ENCODE measurements at places on chromosomes 2 and 18.

DNA sequence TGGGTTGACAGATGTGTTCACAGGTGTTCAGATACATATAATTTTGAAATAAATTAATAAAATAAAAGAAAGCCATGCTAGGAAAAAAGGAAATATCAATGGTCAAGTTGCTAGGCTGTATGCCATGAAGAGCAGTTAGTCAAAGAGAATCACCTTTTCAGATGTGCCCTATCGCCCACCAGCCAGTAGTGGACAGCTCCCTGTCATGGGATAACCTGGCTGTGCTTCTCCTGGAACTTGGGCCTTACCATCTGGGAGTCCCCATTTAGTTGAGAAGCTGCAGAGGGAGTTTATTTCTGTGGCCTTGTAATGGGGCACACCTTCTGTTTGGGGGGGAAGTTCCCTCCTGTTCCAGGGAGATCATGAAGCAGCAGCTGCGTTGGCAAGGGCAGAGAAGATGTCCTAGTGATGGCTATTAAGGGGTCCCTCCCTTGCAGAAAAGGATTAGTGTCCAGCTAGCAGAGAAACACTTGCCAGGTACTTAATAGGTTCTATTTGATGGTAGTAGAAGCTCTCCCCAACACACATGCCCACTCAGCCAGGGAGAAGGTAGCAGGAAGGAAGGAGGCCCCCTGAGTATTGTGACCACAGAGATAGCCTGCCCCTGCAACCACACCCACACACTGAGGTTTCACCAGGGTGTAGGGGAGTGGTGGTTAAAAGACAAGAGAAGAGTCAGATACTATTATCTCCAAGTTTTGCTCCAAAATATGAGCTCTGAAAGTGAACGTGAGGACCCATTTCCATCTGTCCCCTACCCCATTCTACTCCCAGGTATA, 117.7 kb downstream of the B3GNT2 start:
- no peak overlapping the region for H3K27ac ChIP-seq
- no peak for DNase-seq
- H3K4me1 ChIP-seq = peaks cover 10% of the 10 kb centered on the region
- H3K36me3 ChIP-seq = no peaks in the 10 kb centered on the region

- H3K27me3 ChIP-seq = no peaks in the 10 kb centered on the region
- no peak overlapping the region for H3K4me3 ChIP-seq
- H3K36me3 ChIP-seq = no peaks in the 10 kb centered on the region
Measured at GRCh38 chr2:36267194-36267593, 88.4 kb upstream of the CRIM1 start.

- H3K36me3 ChIP-seq = no peaks in the 10 kb centered on the region
- H3K27ac ChIP-seq = no peak overlapping the region
- H3K4me1 ChIP-seq = peaks cover 7% of the 10 kb centered on the region
- no peaks in the 10 kb centered on the region for H3K27me3 ChIP-seq
Measured at GRCh38 chr2:217664761-217665160, 338.0 kb downstream of the TNS1 start.

DNA sequence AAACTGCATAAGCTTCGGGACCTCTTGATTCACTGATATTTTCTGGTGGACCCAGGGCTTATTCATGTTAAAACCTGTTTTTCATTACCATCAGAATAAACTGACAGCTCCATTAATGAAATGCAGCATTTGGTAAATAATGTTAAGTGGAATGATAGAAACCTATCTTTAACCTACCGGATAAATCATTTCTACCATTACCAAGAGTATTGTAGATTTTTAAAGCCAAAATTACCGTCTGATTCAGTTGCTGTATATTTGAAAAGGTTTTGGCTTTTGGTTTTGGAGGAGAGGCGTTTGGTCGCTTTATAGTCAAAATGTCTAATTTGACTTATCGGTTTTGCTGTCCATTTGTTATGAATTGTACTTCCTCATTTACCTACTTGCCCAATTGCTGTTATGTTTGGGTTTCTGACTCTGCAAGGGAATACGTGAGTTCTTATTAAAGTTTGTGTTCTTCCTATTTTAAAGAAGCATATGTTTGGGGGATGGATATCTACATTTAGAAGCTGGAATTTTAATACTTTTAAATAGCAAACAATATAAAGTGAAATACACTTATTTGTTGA, 1.0 kb upstream of the CUL3 start:
- DNase-seq = peak; percentile 25
- H3K4me3 ChIP-seq = peak overlapping the region; percentile 75
- 0 out of 2 replicates have a peak, but pooled peaks cover 3% of the 10 kb centered on the region for H3K36me3 ChIP-seq
- H3K4me1 ChIP-seq = no peaks in the 10 kb centered on the region
- H3K27me3 ChIP-seq = no peaks in the 10 kb centered on the region
- H3K27ac ChIP-seq = peak overlapping the region; percentile 53

- no peak overlapping the region for H3K4me3 ChIP-seq
- DNase-seq = no peak
- no peaks in the 10 kb centered on the region for H3K27me3 ChIP-seq
- no peaks in the 10 kb centered on the region for H3K36me3 ChIP-seq
- no peak overlapping the region for H3K27ac ChIP-seq
- H3K4me1 ChIP-seq = no peaks in the 10 kb centered on the region
Measured at GRCh38 chr2:190036071-190036470, 26.5 kb downstream of the MSTN start.

DNA sequence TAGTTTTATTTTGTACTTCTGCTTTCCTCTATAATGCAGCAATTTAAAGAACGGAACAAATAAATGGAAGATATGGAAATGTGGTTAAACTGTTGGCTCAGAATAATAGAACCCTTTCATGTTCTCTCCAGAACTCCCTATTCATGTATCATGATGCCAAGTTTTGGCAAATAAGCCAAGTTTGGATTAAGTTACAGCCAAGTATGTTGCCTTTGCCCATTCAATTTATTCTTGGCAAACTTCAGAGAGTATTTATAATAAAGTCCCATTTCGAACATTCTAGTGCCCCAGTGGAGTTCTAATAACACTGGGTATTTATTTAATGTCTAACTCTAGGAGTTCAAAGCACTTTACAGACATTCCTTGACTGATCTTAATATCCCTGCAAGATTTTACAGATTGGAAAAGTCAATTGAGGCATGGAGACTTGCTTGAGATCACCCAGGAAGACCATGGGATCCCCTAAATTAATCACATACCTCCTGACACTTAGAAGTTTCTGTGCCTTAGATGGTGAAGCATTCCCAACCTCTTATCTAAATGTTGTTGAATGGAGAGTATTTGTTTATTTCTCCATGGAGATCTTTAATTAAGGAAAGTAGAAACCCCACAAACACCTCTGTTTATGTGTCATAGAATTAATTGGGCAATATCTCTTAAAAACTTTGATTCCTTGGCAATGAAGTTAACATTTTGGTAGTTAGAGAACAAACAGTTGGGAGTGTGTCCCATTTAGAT, 106.7 kb downstream of the ACKR3 start:
- H3K4me3 ChIP-seq = no peak overlapping the region
- H3K27ac ChIP-seq = no peak overlapping the region
- no peaks in the 10 kb centered on the region for H3K4me1 ChIP-seq
- no peaks in the 10 kb centered on the region for H3K36me3 ChIP-seq
- no peak for DNase-seq

DNA sequence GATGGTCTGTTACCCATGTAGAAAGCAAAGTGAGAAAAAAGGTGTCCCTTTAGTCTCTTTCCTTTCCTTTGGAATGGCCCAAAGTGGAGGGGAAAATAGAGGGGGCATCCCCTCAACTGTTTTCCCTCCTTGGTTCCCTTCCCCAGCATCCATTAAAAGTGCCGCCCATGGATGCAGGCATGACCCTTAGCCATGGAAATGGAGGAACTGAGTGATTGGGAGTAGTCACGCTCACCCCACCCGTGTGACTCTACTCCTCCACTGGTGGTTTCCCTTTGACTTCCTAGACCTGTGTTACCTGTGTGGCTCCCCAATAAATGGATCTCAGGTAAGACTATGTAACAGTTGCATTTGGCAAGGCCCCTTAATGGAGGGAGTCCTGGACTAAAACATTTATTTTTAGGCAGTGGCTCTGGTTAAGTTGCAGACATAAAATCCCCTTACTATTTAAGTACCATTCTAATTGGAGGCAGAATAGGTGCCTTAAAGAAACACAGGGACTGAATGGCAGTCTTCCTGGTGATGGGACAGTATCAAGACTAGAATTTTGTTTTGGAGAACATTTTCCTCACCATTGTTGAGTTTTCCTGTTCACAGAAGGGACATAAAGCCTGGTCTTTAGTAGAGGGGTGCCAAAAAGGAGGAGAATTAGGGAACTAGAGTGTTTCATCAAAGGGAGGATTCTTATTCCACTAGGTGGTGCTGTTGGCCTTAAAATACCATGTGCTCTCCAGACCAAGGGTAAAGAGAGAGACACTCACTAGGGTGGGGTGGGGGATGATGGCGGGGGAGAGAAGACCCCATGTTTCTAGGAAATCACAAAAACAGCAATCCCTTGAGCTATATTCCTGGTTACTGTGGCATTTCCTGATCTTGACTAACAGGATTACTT, 25.7 kb upstream of the PLA2R1 start:
- no peak overlapping the region for H3K4me3 ChIP-seq
- peak; percentile 45 for DNase-seq
- H3K36me3 ChIP-seq = no peaks in the 10 kb centered on the region
- no peaks in the 10 kb centered on the region for H3K27me3 ChIP-seq
- H3K27ac ChIP-seq = no peak overlapping the region
- H3K4me1 ChIP-seq = no peaks in the 10 kb centered on the region

DNA sequence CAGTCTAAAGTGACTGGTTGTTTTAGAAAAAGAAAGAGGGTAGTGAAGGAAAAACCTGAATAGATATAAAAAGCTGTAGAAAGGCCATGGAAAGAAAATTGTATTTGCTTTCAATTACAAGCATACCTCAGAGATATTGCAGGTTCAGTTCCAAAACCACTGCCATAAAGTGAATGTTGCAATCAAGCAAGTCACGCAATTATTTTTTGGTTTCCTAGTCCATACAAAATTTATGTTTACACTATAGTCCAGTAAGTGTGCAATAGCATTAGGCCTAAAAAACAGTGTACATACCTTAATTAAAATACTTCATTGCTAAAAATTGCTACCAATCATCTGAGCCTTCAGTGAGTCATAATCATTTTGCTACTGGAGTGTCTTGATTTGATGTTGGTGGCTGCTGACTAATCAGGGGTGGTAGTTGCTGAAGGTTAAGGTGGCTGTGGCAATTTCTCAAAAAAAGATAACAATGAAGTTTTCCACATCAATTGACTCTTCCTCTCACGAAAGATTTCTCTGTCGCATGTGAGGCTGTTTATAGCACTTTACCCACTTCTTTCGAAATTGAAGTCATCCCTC, 2003.8 kb upstream of the PIK3C3 start:
- H3K4me1 ChIP-seq = peaks cover 34% of the 10 kb centered on the region
- no peak for DNase-seq
- no peak overlapping the region for H3K27ac ChIP-seq
- H3K36me3 ChIP-seq = no peaks in the 10 kb centered on the region
- no peaks in the 10 kb centered on the region for H3K27me3 ChIP-seq

GRCh38 chr2:26738481-26738880, 25.6 kb upstream of the SLC35F6 start:
- H3K4me3 ChIP-seq = no peak overlapping the region
- DNase-seq = no peak
- H3K4me1 ChIP-seq = no peaks in the 10 kb centered on the region

DNA sequence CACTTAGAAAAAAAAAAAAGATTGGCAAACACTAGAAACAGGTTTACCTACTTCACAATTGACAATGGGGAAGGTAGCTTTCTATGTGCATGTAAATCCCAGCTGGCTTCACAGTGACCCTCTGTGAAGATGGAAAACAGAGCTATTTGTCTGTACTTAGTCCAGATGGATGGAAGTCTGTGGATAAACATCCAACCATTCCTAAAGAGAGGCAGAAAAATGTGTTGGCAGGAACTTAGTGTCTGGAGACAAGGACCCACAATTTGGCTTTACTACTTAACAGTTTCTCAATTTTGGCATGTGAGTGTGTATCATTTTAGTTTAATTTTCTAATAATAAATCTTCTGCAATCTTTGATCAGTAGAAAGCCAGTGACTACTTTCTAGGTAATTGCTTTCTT, 154.4 kb downstream of the RAD51AP2 start:
- DNase-seq = no peak
- H3K27ac ChIP-seq = no peak overlapping the region
- H3K4me1 ChIP-seq = peaks cover 4% of the 10 kb centered on the region

DNA sequence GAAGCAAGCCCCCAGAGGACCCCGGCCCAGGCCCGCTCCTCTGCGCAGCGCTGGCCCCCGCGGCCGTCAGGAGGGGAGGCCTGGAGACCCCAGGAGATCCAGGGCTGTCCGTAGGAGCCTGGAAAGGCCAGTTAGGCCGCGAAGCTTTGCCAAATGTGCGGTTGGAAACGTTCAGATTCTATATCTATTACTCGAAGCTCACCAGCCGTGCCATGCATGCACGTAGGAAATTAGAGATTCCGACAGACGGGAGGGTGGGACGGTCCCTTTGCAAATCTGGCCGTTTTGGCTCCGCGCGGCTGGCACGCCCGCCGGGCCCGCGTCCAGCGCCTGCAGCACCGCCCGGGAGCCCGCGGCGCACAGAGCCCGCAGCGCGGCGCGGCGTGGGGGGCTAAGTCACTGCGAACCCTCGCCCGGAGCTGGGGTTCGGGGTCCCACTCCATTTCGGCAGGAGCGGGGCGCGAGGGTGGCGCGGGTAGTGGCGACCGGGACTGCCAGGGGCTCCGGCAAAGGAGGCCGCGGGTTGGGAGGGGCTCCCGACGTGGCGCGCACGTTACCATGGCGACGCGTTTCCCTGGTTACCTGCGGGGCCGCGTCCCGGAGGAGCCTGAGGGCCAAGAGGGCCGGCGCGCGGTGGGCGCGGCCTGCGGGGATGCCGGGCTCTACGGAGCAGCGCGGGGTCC, 488.6 kb upstream of the SMIM21 start:
- no peaks in the 10 kb centered on the region for H3K27me3 ChIP-seq
- H3K27ac ChIP-seq = no peak overlapping the region
- no peaks in the 10 kb centered on the region for H3K36me3 ChIP-seq
- no peak overlapping the region for H3K4me3 ChIP-seq
- DNase-seq = no peak

DNA sequence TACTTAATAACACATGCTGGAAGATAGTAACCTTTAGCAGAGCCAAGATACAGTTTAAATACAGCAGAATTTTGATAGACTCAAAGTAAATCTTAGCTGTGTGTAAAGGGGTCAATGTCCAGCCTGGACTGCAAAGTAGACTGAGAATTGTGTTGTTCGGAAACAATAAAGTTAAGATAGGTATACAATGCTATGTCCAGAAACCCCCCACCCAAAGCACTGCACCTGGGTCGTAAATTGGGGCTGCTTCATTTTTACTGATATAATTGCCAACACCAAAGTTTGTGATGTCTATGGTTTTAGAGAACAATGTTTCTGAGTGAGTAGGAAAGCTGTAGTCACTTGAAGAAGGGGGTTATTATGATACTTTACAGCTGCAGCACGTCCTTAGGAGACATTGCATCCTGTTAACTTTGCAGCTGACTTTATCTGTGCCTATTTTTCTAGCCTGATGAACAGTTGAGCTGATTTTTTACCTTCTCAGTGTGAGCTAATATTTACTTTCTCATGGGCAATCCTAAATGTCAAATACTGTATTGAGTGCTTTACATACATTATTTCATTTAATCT, 4.3 kb upstream of the NCOA1 start:
- no peak overlapping the region for H3K27ac ChIP-seq
- H3K36me3 ChIP-seq = no peaks in the 10 kb centered on the region
- no peaks in the 10 kb centered on the region for H3K27me3 ChIP-seq

- no peaks in the 10 kb centered on the region for H3K4me1 ChIP-seq
- H3K27me3 ChIP-seq = no peaks in the 10 kb centered on the region
- H3K27ac ChIP-seq = no peak overlapping the region
- no peak overlapping the region for H3K4me3 ChIP-seq
- H3K36me3 ChIP-seq = no peaks in the 10 kb centered on the region
- DNase-seq = no peak
Measured at GRCh38 chr18:3485153-3486149, 35.5 kb downstream of the TGIF1 start.

GRCh38 chr2:41903474-41904135, 144.2 kb upstream of the PKDCC start:
- H3K27me3 ChIP-seq = no peaks in the 10 kb centered on the region
- H3K4me3 ChIP-seq = no peak overlapping the region
- DNase-seq = no peak
- no peak overlapping the region for H3K27ac ChIP-seq
